ENCODE measurements at places on chromosomes 13 and 19.
A peak's percentile ranks its signal among the peaks of the same experiment; 100 is the strongest.

DNA sequence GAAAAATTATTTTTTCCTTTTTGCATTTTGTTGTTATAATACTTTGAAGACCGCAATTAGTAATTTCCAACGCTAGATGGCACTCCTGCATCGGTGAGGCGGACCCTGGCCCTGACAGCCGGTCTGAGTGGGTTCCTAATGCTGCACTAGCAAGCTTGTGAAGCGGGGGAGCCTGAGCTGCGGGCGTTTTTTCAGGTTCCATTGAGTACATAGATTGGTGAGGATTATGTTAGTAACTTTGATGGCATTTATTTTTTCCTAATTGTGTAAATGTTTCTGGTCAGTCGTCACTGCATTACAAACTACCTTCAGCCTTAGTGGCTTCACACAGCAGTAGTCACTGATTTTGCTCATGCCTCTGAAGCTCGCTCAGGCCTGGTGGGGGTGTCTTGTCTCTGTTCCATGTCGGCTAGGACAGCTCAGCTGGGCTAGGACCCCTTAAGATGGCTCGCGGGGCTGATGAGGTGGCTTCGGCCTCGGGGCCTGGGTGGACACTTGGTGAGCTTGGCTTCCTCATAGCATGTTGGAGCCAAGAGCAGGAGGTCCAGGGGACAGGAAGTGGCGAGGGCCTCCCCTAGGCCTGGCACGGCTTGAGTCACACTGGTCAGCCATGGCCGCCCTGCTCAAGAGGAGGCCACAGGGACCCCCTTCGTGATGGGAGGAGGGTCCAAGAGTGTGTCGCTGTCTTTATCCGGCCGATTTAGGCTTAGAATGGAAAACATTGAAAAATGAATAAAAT, 25.0 kb downstream of the ERCC5 start:
- DNase-seq = peak; percentile 74

GRCh38 chr13:95269756-95270155, 31.5 kb downstream of the ABCC4 start:
- no peak for DNase-seq

DNA sequence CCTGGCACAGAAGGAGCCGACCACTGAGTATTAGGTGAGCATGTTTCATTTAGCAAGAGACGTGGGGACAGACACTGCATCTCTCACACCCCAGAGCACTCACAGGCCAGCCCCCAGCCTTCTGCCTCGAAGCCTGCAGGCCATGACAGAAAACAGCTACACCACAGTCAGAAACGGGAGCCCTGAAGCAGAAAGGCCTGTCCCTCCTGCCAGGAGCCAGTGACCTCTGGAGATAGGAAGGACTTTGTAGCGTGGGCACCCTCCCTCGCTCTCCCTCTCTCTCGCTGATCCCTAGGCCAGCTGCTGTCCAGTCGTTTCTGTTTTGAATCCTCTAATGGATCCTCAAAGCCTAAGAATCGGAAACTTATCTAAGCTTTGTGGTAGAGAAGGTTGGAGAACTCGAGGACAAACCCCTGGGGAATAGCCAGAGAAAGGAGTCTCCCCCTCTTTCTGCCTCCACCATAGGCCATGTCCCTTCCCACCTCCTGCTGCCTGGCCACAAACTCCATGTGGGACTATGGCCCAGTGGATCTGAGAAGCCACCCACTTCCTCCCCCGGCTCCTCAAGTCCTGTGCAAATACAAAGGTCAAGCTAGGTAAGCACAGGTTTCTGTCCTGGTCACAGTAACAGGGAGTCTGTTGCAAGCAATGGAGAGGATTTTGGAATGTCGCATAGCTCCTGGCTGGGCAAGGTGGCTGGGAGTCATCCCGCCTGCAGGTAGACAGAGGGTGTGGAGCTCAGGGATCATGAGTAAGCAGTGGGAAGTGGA, 95.1 kb downstream of the NUFIP1 start:
- no peak for DNase-seq

DNA sequence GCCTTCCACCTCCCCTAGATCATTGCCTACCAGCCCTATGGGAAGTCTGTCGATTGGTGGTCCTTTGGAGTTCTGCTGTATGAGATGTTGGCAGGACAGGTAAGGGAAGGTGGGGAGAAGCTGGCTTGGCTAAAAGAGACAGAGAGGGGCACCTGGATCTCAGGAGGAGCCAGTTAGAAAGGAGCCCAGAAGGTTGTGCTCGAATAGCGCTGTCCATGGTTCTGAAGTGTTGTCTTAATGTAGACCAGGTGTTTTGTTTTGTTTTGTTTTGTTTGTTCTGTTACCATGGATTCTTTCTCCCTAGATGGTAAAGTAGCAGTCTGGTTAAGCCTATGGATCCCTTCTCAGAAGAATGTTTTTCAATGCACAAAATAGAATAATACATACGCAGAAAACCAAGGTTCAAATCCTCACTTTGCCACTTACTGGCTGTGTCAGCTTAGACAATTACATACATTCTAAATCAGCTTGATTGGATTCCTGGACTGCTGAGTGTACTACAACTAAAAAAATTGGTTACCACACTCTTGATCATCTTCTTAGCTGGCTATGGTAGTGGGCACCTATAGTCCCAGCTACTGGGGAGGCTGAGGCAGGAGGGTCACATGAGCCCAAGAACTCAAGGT, 5.9 kb upstream of the CACNG7 start:
- no peak for DNase-seq

- no peak for DNase-seq
Observed at GRCh38 chr19:13817018-13817614, 21.9 kb downstream of the ZSWIM4 start.

GRCh38 chr13:20708216-20708615, 4.7 kb downstream of the IL17D start:
- DNase-seq = no peak

GRCh38 chr13:100269837-100270236, 180.9 kb downstream of the PCCA start:
- peak; percentile 38 for DNase-seq
